ENCODE measurements at places on chromosomes 5 and 9.

GRCh38 chr9:88753691-88754367, 218.9 kb downstream of the NXNL2 start:
- DNase-seq, result no peak

- no peak for DNase-seq
These were observed 26.9 kb downstream of the EXOC3 start for GRCh38 chr5:469752-470483.

DNA sequence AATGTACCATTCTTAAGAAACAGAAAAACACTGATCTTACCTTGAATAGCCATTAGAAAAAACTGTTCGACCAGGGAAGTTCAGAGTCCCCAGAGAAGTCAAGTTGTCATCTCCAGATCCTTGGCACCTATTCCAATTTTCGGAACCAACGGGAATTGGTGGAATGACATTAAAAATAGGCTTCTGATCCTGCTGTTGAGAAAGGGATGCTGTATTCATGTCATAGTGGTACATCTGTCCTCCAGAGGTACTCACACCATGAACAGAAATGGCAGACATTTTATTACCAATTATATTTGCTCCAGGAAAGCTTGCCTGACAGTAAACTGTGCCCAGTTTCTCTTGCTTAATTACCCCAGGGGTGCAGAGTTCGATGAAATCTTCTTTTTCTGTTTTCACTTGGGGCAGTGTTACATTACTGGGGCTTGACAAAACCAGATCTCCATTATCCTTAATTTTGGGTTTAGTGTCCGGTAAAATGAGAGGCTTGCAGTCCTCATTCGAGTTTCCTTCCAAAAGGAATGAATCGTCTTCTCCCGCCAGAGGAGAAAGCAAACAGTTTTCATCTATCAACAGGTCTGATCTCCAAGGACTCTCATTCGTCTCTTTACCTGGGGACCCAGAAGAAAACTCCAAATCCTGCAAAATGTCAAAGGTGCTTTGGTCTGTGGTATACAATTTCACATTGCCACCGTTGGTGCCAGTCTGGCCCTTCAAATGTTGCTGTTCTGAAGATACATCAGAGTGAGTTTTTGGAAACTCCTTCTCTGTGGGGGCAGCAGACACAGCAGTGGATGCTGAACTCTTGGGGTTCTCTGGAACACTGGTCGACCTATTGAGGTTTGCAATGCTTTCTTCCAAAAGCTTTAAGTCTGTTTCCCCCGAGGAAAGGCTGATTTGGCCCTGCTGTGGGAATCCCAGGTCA, 3.6 kb downstream of the NR3C1 start:
- DNase-seq, result no peak

- no peak for DNase-seq
These were observed 33.4 kb downstream of the CREBRF start for GRCh38 chr5:173089581-173089980.

GRCh38 chr5:153598099-153598498, 107.6 kb downstream of the GRIA1 start:
- DNase-seq, result no peak

DNA sequence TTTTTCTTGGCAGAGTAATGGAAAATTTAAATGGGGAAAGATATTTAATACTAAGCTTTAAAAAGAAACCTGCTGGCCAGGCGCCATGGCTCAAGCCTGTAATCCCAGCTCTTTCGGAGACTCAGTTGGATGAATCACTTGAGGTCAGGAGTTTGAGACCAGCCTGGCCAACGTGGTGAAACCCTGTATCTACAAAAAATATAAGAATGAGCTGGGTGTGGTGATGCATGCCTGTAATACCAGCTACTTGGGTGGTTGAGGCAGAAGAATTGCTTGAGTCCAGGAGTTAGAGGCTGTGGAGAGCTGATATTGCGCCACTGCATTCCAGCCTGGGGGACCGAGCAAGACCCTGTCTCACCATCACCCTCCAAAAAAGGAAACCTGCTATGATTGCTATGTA, 32.8 kb downstream of the TUT7 start:
- peak; percentile 77 for DNase-seq

GRCh38 chr5:110096419-110096818, 406.7 kb downstream of the MAN2A1 start:
- no peak for DNase-seq

GRCh38 chr5:98513380-98513779, 260.1 kb upstream of the RGMB start:
- DNase-seq, result no peak

DNA sequence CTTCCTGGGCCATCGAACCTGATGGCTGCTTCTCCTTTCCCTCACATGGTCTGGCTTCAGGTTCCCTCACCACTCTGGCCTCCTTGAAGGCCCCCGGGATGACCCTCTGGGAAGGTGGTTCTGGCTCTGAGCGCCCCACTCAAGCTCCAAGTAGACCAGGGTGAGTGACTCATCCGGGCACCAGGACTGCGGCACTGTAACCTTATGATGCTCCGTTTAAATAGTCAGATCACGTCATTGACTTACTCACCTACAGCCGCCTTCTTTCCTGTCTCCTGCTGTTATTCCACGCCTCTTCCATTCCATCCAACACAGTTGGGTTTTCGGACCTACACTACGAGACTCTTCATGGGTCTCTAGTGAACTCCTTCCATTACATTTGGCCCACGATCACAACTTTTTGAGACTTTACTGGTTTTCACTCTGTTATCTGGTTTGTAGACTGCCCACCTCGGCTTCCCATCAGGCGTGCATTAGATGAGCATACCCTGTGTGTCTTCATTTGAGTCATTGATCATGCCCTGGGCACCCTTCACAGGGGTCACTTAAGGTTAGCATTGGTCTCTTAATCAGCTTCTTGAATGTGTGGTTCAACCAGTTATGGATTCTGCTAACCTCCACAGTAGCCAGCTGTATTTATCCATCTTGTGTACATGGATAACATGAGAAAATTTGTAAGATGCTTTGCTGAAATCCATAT, 138.8 kb upstream of the LMX1B start:
- no peak for DNase-seq

GRCh38 chr5:150573867-150574817, 66.2 kb downstream of the NDST1 start:
- DNase-seq, result no peak

DNA sequence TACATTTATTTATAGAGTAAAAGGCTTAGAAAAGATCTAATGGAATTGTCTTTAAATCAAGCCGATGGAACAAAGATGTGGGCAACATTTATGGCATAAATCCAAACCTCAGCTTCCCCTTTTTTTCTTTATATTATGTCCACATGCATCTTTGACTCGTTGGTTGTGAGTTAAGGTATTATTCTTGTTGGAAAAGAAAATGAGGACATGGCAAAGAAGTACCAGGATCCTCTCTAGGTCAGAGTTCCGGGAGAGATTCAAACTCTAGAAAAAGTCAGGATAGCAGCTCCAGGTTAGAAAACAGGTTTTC, 508 bp upstream of the NME5 start:
- no peak for DNase-seq

GRCh38 chr9:86287013-86287412, 4.7 kb upstream of the ISCA1 start:
- DNase-seq, result peak; percentile 32

GRCh38 chr5:53180991-53181390, 71.4 kb upstream of the MOCS2 start:
- peak; percentile 42 for DNase-seq

DNA sequence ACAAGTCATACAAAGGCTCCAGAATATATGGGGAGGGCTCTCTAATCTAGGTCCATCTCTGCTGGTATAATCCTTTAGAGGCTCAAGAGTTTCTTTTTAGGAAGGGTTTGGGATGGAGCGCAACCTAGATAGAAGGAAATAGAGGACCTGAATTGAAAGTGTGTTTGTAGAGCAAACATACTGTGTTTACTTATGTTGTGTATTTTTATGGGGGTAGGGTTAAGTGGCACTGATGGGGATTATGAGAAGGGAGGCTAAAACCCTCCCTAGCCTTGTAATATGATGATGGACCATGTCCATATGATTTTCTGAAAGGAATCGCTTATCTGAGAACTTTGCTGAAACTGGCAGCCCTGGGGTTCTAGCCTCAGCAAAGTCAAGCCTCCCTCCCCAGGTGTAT, 4.4 kb upstream of the ELL2 start:
- no peak for DNase-seq

- no peak for DNase-seq
These were observed 50.9 kb upstream of the DMRTA1 start for GRCh38 chr9:22395687-22396141.

- no peak for DNase-seq
These were observed 61.3 kb upstream of the MTAP start for GRCh38 chr9:21741151-21741550.

DNA sequence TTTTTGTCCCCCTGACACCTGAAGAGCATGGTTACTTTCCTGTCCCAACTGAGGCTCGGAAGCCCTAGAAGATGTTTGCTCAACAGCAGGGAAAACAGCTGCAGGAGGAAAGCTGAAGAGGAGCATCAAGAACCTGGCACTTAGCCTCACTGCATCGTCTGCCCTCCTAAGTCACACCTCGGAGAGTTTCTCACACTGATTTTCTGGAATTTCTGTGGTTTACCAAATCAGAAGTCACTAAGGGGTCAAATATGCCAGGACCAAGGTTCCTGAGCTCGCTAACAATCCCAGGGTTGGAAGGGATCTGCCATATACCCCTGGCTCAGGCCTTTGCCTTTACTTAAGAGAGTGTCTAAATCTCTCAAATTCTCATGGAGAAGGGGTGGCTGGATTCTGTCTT, 5.3 kb downstream of the IL12B start:
- DNase-seq, result no peak

GRCh38 chr9:34547960-34548611, 25.3 kb upstream of the ENHO start:
- peak; percentile 33 for DNase-seq

- DNase-seq, result peak; percentile 68
These were observed 22.3 kb downstream of the PSMB7 start for GRCh38 chr9:124392871-124393460.

DNA sequence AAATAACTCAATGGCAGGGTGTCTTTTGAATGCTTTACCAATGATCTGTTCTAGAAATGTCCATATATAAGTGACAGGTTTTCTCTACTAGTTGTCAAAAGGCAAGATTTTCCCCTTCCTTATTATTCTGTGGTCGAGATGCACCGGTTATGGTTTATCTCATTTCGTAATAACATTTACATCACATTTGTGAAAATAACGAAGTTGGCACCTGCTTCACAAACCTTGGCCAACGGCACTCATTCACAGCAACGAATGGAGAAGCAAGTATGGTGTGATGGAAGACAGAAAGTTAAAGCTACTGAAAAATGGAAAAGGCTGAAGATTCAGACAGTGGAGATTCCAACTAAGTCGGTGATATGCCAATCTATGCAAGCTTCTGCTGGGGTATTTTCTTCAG, 235.8 kb downstream of the KCTD16 start:
- DNase-seq, result no peak

GRCh38 chr5:154868702-154869101, 10.3 kb downstream of the CNOT8 start:
- no peak for DNase-seq

DNA sequence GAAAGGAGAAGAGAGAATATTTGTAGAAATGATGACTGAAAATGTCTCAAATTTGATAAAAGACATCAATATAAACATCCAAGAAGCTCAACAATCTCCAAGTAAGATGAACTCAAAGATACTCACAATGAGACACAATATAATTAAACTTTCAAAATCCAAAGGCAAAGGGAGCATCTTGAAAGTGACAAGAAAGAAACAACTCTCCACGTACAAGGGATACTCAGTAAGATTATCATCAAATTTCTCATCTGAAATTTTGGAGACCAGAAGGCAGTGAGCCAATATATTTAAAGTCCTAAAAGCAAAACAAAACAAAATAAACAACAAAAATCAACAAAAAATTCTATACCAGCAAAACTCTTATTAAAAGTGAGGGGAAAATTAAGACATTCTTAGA, 428.7 kb downstream of the NFIB start:
- no peak for DNase-seq

- no peak for DNase-seq
These were observed 461.3 kb downstream of the ENC1 start for GRCh38 chr5:74179179-74179578.

GRCh38 chr5:150144246-150144801, 11.3 kb downstream of the PDGFRB start:
- peak; percentile 65 for DNase-seq

DNA sequence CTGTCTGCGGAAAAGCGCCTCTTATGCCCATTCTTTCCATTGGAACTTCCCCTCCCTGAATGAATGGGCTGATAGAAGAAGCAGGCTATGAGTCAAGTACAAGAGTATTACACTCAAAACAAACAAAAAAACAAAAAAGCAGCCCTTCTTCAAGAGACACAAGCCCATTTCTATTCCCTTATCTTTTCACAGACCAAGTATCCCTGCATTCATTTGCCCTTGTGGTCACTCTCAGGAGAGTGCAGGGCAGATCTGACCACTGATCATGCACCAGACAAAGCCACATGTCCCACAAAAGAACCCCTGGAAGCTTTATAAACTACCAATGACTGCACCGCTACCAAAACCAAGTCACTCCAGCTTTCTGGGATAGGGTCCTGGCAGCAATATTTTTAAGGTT, 262.5 kb upstream of the TAS2R1 start:
- no peak for DNase-seq

DNA sequence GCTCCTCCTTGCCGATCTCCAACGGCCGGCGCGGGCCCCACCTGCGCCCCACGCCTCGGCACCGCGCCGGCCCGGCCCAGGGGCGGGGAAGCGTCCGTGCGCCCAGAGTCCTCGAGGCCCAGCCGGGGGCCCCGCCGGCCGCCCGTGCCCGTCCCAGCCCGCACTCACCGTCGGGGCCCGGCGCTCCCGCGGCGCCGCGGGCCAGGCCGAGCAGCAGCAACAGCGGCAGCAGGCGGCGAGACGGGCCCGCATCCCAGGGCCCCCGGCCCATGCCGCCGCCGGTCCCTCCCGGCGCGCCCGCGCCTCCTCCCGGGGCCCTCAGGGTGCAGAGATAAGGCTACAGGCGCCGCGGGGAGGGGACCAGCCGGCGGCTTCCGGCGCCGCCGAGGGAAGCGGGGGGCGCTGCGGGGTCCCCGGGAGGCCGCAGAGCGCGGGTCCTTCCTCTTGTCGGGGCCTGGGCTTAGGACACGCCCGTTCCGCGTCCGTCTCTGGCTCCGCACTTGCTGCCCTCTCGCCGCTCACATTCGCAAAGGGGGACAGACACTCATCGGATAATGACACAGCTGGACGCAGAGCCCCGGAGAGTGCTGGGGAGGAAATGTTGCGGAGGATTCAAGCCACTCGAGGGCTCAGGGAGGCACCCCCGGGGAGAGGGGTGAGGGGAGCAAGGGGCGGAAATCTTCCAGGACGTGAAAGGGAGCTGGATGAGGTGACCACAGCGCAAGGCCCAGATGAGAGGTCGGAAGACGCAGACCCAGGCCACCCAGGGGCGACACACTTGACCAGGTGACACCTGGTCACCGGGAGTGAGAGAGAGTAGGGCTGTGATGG, at the start of gene SUSD1:
TSS of gene SUSD1 (minus strand) at position 333 of the 831 bp plus-strand sequence. CDS start at position 271, 62 bp downstream.
- DNase-seq, result no peak

GRCh38 chr5:21856987-21857386, 996.2 kb downstream of the CDH12 start:
- no peak for DNase-seq

All from fibroblast of skin of left quadriceps (primary cell).